Progenitor cell of endocrine pancreas (in vitro differentiated cells): ENCODE measurements at places on chromosomes 12 and 14. TPM values are rescaled to one million over a fixed set of nuclear protein-coding genes. Genes with fewer than 3 reads are reported as not detected.

The GUCY2C gene
- 1.2 and 1.7 TPM in 2 replicates for total RNA-seq

The LTBR gene
- 17.8 and 18.3 TPM in 2 replicates for total RNA-seq

The PPP4R4 gene
- 12.8 and 13.5 TPM in 2 replicates for total RNA-seq

DNA sequence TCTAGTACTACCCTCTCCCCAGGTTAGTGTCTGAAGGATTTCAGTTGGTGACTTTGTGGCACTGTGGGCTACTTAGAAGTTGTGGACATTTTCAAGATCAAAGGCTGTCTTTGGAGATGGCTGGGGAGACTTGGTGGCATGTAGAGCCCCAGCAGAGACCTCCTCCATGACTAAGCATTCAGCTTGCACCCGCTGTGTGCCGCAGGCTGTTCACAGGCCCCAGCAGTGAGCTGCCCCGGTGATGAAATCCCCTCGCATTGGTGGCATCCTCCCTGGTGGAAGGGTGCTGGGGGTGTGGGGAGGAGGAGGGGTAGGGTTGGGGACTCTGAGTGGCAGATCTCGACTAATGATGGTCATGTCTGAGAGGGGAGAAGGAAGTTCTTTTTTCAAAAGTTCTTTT lies 173.9 kb downstream of the TSPAN9 start:
- DNase-seq, result no peak

- no peak for DNase-seq
These were observed 153.5 kb downstream of the KCNA5 start for GRCh38 chr12:5197131-5197530.

GRCh38 chr12:49129332-49130150 lies 1.7 kb downstream of the TUBA1B start:
- no peak for DNase-seq

DNA sequence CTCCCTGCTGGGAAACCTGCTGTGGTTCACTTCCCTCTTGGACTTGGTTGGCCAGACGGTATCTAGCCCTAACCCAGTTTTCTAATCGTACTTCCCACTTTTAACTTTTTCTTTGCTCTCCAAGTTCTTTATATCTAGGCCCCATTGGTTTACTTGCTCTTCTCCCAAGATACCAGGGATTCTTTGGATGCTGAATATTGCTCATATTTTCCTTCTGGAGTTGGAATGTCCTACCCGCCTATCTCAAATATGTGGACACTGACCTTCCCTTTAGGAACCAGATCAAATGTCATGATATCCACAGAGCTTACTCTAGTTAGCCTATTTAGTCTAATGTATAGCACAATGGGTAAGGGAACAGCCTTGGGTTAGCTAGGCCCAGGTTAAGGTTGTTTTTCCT lies 228.6 kb downstream of the DACT1 start:
- DNase-seq, result no peak

GRCh38 chr12:40105265-40105514 lies 691 bp downstream of the SLC2A13 start:
- DNase-seq, result no peak

- peak; percentile 56 for DNase-seq
These were observed 24.6 kb downstream of the TPCN1 start for GRCh38 chr12:113245695-113246477.
